ENCODE measurements at places on chromosomes 16 and 17.

DNA sequence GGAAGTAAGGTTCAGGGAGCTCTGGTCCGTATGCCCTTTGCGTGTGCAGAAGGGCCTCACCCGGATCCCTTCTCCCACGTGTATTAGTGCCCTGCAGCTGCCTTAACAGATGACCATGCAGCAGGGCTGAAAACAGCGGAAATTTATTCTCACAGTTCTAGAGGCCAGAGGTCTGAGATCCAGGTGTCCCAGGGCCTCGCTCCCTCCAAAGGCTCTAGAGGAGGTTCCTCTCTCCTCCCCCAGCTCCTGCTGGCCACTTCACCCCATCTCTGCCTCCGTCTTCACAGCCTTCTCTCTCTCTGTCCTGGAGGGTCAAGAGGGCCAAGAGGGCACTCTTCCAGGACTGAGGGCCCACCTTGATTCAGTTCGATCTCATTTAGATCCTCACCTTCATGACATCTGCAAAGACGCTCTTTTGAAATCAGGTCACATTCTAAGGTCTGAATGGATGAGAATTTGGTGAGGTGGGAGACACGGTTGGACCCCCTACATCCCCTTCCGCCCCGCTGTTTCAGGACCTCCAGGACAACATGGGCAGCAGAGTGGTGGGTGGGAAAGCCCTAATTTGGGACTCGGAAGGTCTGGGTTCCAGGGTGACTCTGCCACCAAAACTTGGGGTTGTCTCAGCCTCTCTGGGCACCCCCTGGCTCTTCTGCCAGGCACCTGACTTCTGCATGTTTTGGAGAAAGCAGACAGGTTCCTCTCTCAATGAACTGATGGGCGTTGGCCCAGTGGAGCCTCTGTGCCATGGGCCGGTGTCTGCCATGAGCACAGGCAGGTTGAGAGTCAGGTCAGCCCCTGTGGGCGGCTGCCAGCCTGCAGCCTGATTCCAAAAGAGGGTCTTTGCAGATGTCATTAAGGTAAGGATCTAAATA, 361.2 kb downstream of the SEC14L1 start:
- DNase-seq = no peak

- no peak for DNase-seq
Observed at GRCh38 chr17:14793237-14793636, 471.9 kb downstream of the PMP22 start.

GRCh38 chr17:43025766-43026537, 921 bp downstream of the RND2 start:
- DNase-seq = no peak

GRCh38 chr17:14353861-14354474, 53.1 kb downstream of the HS3ST3B1 start:
- no peak for DNase-seq

- no peak for DNase-seq
Observed at GRCh38 chr16:86732621-86733295, 154.4 kb downstream of the FOXL1 start.

DNA sequence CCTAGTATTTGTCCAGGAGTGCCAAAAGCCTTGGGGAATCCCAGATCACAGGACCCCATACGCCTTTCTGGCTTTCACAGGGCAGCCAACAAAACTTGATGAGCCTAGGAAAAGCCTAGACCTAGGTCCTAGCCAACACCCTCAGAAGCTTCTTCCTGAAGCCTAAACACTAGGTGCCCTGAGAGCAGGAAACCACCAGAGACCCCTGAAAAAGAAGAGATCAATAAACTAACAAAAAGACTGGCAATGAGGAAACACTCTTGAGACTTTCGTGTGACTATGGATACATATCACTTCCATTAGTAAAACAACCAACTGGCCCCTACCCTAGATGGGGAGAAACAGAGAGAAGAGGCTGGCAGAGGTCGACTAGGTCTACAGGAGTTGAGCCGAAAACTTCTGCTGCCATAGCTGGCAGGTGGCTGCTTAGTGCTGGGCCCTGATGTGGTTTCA, 1.2 kb downstream of the ORMDL3 start:
- DNase-seq = no peak
